ENCODE measurements at places on chromosomes 7 and 10.

GRCh38 chr7:114889646-114890285 is 32.1 kb upstream of the MDFIC start:
- peak; percentile 89 for DNase-seq

GRCh38 chr10:13924040-13924725 is 337.4 kb downstream of the PRPF18 start:
- peak; percentile 74 for DNase-seq

DNA sequence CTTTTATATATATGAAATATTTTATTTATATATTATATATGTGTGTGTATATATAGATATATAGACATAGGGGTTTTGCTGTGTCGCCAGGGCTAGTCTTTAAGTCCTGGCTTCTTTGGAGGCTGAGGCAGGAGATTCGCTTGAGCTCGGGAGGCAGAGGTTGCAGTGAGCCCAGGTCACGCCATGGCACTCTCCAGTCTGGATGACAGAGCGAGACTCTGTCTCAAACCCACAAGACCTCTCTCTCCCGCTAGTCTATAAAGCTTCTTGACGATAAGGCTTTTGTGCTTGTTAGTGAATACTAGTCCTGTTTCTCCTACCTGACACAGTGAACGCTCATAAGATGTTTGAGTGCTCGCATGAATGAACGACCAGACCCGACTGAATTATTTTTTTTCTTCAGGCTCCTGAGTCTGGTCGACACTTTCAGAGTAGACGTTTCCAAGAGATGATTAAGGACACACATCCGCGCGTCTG is 577 bp upstream of the DDX21 start:
- peak; percentile 80 for DNase-seq

- DNase-seq: no peak
These were observed 14.0 kb downstream of the C10orf88 start for GRCh38 chr10:122939856-122940543.

DNA sequence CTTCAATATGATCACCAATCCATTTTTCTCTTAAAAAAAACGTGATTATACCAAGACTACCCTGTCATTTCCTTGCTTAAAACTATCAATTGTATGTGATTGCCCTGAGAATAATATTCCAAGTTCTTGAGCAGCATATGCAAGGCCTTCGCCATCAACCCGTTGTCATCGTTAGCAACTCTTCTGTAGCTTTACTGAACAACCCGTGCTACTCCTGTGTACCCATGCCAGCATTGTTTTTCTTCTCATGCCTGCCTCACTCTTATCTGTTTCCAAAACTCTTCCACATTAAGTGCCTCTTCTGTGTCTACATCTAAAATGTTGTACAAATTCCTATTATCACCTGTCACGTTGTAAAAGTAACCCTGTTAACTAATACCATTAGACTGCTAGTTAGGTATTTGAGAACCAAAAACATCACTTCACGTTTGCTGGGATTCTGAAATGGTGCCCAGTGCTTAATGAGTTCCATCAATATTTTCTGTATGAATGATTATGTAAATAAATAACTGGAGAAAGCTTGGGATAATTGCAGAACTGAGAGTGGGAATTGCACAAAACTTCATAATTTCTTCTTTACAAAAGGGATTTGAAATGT is 10.5 kb downstream of the CAV2 start:
- no peak for DNase-seq
